ENCODE measurements at places on chromosomes 6 and 20.

GRCh38 chr6:63899550-63899949 lies 263.9 kb downstream of the PHF3 start:
- no peak for DNase-seq

DNA sequence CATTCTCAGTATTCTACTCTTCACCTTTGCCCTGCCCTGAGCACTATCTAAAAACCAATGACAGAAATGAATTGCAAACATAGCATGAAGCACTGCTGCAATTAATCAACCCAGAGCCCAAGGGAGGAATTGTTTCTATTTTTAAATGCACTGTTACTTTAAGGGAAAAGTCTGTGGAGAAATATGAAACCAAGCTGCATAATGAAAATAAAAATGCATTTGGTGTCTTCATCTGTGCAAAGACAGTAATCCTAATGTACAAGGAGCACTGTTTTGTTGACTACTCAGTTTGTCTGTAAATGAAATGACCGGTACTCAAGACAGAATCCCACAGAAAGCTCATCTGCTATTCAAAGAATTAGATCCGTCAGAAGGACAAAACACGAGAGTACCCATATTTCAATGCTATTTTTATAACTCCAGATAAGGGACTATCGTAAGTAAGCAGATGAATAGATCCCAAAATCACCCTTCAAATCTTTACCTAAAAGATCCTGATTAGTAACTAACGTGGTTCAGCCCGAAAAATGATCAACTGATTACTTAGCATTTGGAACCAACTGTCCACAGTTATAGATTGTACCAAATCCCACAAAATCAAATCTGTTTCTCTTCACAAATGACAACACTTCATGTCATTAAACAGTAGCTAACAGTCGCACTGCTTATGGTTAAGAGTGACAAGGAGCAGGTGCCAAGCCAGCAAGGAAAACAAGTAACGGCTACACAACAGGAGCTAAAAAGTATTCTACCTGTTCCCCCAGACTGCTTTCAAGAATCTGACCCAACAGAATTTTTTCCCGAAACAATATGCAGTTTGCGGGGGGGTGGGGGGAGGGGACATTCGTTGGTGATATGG lies 2.4 kb downstream of the KIF13A start:
- no peak for DNase-seq

- DNase-seq = no peak
These were observed 133.4 kb upstream of the CDH4 start for GRCh38 chr20:61118429-61119224.

GRCh38 chr6:157610451-157610999 lies 212.5 kb upstream of the SNX9 start:
- no peak for DNase-seq

GRCh38 chr6:95288251-95288650 lies 289.1 kb upstream of the MANEA start:
- no peak for DNase-seq

GRCh38 chr20:36062799-36063198 lies 91.7 kb upstream of the EPB41L1 start:
- DNase-seq = no peak

DNA sequence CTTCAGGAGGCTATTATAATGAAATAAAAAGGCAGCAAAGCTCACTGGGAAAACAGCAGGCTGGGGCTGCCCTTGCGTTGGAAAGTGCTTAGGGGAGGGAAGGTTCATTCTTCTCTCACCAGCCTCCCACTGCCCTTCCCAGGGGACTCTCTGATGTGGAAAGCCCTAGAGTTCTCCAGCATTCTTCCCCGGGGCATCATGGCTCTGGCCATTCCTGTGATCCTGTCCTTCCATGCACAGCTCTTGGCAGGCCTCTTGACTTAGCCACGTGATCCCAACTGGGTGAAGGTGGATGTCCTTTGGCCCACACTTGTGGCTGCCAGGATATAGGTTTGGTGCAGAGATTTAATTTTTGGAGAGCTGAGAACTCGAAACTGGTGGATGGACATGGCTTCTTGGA lies 58.0 kb upstream of the ZNF831 start:
- DNase-seq = no peak

- DNase-seq = no peak
These were observed 60.6 kb upstream of the NT5E start for GRCh38 chr6:85389151-85389797.

DNA sequence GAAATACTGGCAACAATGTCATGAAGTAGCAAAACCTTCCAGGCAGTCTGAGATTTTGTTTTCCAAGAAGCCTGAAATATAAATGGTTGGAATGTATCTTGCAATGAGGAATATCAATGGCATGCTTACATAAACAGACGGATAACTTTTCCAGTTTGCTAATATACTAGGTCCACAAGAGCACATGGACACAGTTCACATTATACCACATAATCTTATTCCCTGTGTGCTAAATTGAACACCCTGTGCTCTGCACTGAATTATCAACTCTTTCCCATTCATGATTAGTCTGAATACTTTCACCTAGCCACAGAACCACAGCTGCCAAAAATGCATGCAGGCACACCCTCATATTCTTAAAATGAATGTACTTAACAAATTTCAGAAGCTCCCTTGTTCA lies 274.3 kb downstream of the COL12A1 start:
- no peak for DNase-seq

- DNase-seq = no peak
These were observed 58.6 kb upstream of the OLIG3 start for GRCh38 chr6:137552809-137553208.

- peak; percentile 66 for DNase-seq
These were observed 153.3 kb downstream of the SCML4 start for GRCh38 chr6:107670792-107671199.

DNA sequence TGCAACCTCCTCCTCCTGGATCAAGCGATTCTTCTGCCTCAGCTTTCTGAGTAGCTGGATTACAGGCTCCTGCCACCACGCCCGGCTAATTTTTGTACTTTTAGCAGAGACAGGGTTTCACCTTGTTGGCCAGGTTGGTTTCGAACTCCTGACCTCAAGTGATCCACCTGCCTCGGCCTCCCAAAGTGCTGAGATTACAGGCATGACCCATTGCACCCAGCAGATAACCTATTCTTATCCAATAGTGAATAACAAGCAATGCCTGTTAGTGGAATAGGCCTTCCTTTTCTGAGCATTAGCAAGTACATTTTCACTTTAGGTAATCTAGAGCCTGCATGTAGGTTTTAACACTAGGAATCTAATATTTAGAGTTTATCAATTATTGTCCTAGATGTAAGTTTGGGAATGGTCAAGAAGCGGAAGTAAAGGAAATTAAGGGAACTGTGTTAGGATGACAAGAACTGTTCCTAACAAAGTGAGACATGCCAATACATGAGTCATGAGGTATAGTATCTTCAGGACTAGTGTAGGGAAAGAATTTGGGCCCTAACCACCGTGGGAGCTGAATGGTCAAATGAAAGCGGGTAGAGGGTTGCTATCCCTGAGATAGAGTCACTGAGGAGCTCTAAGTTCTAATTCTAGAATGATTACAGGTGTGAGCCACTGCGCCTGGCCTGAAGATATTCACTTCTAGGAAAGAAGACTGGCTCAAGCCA lies 15.0 kb downstream of the BLTP3A start:
- no peak for DNase-seq

GRCh38 chr6:132465530-132466485 lies 47.1 kb downstream of the STX7 start:
- no peak for DNase-seq

DNA sequence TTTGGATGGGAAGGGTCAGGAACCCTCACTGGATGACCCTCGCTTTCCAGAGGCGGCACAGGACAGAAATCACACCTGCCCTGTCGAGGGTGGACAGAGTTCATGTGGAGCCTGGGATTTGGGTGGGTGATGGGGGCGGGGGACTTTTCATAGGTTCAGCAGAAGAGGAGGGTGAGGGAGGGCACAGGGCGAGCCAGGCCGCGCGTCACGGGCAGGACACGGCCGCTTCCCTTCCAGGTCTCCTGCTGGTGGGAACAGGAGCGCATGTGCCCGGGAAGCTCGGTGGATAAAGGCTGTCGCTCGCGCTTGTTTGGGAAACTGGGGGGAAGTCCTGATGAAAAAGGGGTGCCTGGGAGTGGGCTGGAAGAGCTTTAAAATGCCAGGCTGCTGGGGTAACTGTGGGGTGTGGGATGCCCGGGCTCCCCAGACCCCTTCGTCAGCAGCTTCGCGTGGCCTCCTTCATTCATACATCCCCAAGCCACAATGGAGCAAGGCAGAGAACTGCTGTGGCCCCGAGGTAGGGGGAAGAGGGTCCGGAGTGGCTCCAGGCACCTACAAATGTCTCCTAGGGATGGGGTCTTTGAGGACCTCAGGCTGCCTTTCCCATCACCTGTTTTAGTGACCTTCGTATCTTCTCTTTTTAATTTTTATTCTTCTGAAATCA lies 102.2 kb downstream of the DACT2 start:
- no peak for DNase-seq

DNA sequence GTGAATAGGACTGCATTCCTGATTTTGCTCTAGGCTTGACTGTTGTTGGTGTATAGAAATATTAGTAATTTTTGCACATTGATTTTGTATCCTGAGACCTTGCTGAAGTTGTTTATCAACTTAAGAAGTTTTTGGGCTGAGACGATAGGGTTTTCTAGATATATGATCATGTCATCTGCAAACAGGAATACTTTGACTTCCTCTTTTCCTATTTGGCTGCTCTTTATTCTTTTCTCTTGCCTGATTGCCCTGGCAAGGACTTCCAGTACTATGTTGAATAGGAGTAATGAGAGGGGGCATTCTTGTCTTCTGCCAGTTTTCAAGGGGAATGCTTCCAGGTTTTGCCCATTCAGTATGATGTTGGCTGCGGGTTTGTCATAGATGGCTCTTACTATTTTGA lies 13.4 kb downstream of the HLA-DOB start:
- DNase-seq = no peak

DNA sequence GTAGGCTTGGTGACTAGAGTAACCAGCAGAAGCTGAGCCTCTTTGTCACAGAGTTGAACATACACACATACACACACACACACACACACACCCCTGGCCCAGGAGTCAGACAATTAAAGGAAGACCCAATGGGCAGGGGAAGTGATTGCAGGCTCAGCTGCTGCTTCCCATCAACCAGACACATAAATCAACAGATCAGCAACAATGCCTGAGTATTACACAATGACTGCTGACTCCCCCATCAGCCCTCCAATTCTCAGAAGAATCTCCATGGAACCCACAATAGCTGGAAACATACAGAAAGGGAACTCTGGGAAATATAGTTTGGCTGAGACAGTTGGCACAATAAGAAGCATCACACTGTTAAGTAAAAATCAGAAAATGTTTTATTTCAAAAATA lies 270.4 kb upstream of the PLCB4 start:
- no peak for DNase-seq

GRCh38 chr6:29502181-29502580 lies 14.4 kb upstream of the MAS1L start:
- DNase-seq = no peak

GRCh38 chr20:40670253-40670652 lies 18.8 kb downstream of the MAFB start:
- DNase-seq = no peak

GRCh38 chr20:50848341-50848808 lies 53.5 kb downstream of the BCAS4 start:
- DNase-seq = no peak

DNA sequence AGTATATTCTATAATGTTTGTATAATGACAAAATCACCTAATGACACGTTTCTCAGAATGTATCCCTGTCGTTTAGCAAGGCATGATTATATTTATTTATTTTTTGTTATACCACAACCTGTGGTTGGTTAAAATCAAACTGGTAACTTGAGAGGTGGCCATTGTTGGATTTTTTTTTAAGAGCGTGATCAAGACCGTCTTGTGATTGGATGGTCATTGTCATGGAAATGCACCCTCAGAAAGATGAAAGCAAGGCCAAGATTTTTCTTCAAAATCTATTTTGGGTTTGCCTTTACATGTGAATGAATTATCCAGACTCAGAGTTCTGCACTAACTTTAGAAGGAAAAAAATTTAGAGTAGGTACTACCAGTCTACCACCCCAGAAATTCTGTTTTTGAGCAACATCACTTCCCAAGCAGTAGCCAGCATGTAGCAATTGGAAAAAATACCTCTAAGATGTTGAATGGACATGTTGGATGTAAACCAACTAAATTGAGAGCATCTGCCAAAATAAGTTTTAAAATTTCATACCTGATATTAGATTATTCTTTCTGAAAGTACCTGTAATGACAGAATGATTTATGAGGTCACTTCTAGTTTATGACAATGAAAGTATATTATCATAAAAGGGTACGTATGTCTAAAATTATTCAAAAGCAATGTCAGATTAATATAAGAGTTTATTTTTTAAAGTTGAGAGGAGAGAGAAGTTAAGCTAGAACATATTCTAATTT lies 50.8 kb downstream of the NCOA7 start:
- no peak for DNase-seq

GRCh38 chr6:30053682-30054081 lies 7.4 kb upstream of the POLR1H start:
- no peak for DNase-seq

GRCh38 chr6:12189150-12189549 lies 101.0 kb upstream of the EDN1 start:
- no peak for DNase-seq

DNA sequence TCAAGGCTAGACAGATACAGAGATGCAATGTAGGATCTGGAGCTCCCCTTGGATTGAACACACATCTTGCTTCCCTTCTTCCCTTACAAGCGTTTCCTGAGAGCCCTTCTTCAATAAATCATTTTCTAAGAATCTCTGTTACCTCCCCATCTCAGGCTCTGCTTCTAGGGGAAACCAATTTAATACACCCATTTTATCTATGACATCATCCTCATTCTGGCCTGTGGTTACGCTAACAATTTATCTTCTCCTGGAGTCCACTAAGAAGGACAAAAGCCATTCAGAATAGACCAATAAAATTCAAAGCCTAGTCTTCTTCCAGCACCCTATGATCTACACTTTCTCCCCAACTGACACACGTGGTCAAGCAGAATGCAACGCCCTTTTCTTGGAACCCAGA lies 390.1 kb downstream of the PLCB1 start:
- DNase-seq = no peak

DNA sequence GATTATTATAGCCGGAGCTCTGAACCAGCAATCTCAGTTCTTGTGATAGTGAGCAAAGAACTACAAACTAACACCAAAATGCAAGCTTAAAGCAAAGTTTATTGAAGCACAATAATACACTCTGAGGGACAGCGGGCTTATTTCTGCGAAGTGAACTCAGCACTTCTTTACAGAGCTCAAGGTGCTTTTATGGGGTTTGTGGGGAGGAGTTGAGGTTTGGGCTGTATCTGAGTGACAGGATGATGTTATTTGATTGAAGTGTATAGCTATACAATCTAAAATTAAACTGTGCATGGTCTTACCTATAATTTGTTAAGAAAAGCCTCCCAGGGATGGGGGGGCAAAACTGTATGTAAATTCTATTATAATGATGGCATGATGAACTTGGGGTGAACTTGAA lies 1.0 kb upstream of the HFE start:
- DNase-seq = peak; percentile 14

GRCh38 chr20:61753316-61753942 lies 312.3 kb downstream of the TAF4 start:
- no peak for DNase-seq

- DNase-seq = no peak
These were observed 22.3 kb downstream of the SLC2A10 start for GRCh38 chr20:46731770-46732169.
